ENCODE measurements at places on chromosomes 12 and 14.

DNA sequence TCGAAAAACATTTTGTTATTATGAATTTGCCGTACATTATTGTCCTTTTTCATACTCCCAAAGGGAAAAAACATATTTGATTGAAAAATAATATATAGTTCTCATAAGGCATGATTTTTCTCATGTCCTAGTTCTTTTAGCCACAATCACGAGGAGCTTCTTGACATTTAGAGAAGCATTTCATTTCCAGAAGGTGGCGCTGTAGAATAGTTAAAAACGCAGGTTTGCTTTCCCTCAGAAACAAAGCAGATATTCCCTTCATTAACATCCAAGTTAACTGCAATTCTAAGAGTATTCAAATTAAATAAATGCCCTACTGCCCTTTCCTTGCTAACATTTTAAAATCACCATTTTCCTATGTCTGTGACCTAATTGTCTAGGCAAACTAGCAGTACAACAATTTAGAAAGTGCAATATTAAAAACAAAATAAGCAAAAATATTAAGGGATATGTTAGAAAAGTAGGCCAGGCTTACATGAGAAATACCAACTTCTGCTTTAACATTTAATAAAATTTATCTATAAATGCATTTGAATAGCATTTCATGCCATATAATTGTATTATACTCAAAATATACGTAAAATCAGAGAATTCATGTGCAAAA, 10.9 kb upstream of the PIK3C2G start:
- peak; percentile 54 for DNase-seq

DNA sequence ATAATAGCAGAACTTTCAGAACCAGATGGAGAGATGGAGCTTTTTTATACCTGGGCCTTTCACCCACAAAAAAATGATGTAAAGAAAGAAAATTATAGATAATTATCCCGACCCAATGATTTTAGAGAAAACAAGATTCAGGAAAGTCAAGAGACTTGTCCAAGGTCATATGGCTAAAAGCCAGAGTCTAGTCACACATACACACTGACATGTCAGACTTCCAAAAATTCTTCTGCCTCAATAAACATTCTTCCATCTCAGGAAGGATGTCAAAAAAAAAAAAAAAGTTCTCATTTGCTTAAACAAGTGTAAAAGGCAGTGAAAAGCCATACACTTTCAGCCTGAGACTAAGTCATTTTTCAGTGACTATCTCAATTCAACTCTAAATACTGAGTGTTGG, 116.0 kb downstream of the PRICKLE1 start:
- DNase-seq, result no peak

DNA sequence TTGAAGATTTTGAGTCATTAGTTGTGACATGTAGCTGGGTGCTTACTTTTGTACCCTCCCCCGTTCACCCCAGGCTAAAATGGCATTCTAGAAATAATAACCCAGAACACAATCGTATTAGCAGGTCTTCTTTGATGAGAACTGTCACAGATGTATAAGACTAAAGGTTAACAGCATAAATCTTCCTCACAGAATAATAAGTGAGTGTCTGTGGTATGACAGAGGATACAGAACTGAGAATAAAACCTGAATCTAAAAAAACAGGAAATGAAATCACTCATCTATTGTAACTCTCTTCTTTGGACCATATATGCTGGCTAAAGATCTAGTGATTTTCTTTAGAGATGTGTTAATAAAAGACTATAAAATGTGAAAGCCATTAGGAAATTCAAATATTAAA, 746.6 kb downstream of the LRFN5 start:
- no peak for DNase-seq

- no peak for DNase-seq
Observed at GRCh38 chr14:100312877-100313400, 6.7 kb upstream of the SLC25A29 start.

GRCh38 chr12:104620837-104621531, 164.2 kb downstream of the CHST11 start:
- DNase-seq, result no peak

DNA sequence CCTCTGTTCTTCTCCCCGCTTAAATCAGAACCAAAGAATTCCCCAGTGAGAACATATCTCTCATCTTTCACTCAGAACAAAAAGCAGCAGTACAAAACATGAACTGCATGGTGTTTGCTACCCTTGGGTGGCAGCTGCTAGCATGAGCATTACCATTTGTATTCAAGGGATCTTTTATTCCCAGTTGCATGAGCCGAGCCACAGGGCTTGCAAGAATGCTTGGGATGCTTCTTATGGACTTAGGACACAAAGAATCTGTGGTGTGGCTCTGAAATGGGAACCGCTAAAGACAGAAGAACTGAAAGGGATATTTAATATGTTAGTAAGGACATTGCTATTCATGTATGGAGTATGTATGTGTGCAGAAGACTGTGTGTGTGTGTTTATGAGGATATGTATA, 190.6 kb downstream of the TMX1 start:
- DNase-seq, result no peak

GRCh38 chr14:74975059-74975810, 19.8 kb upstream of the PGF start:
- no peak for DNase-seq

DNA sequence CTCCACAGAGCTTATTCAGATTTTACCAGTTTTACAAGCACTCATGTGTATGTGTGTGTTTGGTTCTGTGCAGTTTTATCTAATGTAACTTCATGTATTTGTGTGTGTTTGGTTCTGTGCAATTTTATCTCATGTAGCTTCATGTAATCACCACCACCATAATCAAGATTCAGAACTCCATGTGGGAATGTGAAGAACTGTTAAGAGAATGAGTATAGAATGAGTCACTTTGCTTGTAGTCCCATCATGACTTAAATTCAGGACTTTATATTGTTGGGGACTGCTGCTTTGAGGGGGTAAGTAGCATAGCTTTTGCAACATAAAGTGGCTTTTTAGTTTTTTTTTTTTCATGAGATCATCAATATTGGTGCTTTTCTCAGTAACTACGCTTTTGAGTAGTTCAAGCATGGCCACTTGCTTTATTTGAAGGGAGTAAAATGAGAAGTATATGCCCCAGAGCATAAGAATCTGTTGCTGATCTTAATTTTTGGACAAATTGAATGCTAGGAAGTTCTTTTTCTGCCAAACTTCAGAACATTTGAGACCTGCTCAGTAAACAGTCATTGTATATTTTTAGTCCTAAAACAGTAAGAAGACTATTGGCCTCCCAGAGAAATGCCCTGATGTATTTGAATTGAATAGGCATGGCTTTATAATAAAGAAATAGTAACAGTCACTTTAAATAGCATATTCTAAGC, 28.8 kb downstream of the PROX2 start:
- DNase-seq, result no peak

DNA sequence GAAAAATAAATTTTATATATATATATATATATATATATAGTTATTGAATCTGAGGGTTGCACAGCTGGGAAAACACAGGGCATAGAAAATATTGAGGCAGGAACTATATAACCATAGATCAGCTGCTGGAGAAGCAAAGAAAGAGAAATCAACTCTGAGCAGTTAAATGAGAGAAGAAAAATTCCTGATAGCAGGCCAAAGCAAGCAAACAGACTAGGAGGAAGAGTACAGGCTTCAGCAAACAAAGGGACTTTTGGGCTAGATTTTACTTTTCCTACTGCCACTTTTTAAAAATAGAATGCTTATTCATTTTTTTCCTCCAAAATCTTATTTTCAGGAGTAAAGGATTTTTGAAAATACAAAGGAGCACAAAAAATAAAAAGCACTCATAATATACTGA, 216.0 kb upstream of the PRKD1 start:
- DNase-seq, result no peak

GRCh38 chr14:89215531-89215930, 201.5 kb downstream of the FOXN3 start:
- DNase-seq, result peak; percentile 6

- DNase-seq, result no peak
Observed at GRCh38 chr12:57315681-57316080, 64.7 kb upstream of the STAC3 start.

Data from inflammatory macrophage treated with lipopolysaccharide for 1 hour (primary cell).